Effector memory CD4-positive, alpha-beta T cell (primary cell): ENCODE measurements at places on chromosomes 7 and 10.

DNA sequence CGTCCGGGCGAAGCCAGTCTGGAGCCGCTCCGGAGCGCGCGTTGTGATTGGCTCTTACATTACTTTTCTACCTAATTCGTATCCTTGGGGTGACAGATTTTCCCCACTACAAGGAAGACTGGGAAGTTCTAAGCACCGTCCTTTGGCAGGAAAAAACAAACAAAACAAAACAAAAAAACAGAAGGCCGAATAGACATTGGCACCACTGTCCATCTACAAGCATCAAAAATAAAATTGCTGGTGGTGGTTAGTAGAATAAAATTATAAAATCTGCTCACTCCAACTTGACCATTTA is 651 bp upstream of the SKAP2 start:
- no peak for DNase-seq

DNA sequence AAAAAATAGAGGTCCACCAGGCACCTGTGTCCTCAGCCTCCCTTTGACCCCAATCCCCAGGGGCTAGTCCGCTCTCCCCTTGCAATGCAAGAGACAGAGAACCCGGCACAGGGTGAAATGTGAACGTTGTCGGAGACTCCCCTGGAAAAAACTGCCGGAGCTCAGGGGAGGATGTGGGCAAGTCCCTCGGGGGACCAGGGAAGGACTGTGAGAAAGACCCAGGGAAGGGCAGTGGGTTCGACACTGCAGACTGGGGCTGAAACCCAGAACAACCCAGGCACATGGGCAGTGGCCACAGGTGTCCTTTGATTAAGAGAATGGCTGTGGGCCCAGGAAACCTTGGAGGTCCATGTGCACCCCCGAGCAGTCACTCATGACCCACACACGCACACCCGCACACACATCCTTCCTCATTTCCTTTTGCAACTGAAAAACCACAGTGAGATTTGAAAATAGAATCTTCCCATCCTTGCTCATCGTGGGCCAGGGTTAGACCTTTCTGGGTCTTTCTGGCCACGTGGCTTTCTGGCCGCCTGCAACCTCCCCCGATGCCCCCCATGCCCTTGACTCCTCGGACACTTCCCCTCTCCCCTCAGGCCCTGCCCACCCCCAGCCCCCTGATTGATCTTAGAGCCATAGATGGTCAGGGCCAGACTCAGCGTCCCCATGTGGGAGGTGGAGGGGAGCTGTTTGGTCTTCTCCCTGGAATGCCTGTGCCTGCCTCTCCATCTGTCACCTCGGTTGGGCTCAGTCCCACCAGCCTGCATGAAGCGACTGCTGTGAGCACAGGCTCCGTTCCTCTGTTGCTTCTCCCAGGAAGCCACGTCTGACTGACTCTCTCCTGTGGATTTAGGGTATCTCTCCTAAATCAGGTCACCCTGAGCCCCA is 7.9 kb downstream of the LAT2 start:
- DNase-seq, result no peak

DNA sequence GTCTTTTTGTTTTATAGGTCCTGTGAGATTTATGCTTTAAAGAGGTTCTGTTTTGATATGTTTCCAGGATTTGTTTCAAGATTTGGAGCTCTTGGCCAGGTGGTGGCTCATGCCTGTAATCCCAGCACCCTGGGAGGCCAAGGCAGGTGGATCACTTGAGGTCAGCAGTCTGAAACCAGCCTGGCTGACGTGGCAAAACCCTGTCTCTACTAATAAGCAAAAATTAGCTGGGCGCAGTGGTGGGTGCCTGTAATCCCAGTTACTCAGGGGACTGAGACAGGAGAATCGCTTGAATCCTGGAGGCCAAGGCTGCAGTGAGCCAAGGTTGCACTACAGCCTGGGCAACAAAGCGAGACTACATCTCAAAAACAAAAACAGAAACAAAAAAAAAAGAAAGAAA is 8.3 kb upstream of the HYAL4 start:
- no peak for DNase-seq

DNA sequence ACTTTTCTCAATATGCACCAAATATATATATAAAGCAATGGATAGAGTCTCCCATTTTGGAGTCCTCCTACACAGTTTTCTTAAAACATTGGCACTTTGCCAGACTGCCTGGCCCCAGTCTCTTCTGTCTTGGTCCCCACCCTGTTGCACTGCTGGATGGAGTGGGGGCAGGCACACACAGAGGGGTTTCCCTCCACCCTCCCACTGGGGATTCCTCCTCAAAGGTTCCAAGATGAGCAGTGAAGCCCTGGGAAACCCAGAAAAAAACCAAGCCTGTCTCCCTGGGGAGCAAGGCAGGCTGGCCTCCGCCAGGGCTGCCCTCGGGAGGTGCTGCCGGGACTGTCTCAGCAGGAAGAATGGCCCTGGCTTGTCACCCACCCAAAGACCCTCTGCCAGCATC is 68.0 kb downstream of the SH3PXD2A start:
- DNase-seq, result no peak

- DNase-seq, result no peak
These were observed 249.7 kb downstream of the AHR start for GRCh38 chr7:17548014-17548653.

GRCh38 chr7:18518555-18518954 is 23.0 kb downstream of the HDAC9 start:
- no peak for DNase-seq

- no peak for DNase-seq
These were observed 38.7 kb downstream of the KCNH2 start for GRCh38 chr7:150939466-150939865.

DNA sequence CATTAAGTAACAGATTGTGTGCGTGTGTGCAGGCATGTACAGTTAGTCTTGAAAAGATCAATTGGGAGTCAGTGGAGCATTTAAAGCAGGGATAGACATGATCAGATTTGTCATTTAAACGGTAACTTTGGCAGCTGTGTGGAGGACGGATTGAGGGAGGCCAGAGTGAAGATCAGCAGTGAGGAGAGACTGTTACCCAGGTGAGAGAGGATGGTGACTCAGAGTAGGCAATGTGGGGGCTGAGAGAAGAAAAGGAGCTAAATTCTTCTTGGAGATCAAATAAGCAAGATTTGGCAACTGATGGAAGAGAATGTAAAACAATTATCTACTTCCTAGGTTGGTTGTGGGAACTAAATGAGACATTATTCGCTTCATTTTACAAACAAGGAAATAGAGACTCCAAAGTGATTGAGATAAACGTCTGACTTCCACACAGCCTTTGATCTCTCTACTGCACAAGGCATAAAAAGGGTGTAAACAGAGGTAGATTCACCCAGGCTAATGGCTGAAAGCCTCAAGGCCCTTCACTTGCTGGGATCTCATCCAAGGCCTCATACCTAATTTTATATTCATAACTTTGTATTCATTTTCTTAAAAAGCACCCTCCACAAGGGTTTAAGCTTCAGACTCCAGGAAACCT is 665.1 kb upstream of the GALNT17 start:
- no peak for DNase-seq

DNA sequence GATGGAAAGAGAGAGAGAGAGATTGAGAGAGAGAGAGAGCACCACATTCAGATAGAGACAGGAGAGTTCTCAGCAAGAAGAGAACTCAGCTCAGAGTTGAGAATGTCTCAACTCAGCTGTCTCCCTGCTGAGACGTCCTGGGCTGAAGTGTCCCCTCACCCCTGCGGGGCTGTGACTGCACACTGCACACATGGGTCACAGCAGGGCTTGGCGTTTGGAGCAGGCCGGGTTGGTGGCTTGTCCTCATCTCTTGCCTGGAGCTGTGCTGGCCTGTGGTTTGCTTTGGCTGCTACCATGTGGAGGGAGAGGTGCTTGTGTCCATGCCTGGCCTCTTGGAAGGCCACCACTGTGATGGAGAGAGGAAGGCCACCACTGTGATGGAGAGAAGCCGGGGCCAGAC is 167.9 kb downstream of the RNF216 start:
- no peak for DNase-seq

GRCh38 chr10:23481363-23481961 is 42.6 kb downstream of the OTUD1 start:
- DNase-seq, result no peak

GRCh38 chr10:45425621-45426563 is 51.9 kb downstream of the ALOX5 start:
- no peak for DNase-seq
